Activated CD8-positive, alpha-beta memory T cell treated with anti-CD3 and anti-CD28 coated beads for 24 hours (primary cell): ENCODE measurements at places on chromosomes 2 and 18.

DNA sequence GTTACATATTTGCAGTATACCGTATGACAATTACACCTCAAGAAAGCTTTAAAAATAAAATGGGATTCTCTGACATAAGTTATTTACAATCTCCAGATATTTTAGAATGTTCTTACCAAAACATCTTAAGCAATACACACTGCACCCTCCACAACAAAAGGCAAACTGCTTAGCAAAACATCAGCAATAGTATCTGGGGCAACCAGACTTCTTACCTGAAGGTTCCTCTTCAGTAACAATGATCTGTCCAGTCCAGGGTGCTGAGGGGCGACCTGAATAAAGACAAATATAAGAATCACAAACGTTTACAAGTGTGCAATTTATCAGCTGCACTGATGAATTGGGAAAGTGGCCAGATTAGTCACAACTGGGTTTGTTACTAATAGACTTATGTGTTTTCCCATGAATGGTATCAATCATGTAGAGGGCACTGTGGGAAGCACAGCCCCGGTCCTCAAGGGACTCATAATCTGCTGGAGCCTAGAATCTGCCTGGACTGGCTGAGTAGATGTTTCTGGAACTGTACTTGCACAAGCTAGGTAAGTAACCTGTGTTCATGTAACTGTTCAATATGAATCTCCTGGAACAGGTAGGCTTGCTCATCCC, 70.7 kb downstream of the MYOM1 start:
- no peak for DNase-seq

DNA sequence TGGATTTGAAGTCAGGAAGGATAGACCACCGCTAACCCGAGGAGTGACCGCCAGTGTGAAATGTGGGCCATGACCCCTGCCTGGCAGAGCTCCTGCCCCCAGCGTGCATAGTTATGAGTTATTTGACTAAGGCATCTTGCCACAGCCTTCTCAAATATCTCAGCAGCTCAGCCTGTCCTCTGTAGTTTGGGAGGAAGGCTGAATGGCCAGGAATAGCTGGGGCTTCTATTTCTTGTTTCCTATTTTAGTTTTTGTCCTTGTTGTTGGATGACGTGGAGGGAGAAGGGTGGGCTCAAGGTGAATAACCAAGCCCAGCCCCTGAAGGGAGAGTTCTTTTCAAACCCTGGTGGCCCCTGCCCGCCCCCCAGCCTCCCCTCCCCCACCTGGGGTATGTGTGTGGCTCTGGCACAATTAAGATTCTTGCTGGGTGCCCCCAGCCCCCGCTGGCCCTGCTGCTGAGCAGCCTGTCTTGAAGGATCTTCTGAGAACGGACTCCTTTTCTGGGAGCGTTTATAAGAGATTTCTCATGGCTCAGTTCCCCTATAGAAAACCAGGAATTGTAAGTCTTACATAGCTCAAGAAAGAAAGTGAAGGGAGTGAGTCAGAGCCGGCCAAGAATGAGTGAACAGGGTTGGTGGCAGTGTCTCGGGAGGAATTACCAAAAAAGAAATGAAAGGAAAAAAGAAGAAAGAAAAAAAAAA, 157.4 kb downstream of the GLI2 start:
- DNase-seq = no peak

DNA sequence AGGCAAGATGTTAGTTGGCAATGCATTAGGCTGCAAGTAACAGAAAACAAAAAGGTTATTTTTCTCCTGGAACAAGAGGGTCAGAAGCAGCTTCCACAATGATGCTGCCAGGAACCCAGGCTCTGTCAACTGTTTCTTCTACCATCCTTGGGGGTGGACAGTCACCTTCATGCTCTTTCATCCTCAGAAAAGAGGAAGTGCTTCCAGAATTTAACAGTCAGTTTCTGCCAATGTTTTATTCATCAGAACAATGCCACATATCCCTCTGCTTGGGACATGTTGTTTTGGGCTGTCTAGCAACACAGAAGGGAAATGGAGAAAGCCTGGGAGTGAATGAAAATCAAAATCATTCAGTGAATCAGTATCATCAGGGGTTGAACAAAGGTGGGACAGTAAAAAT, 7.1 kb downstream of the TMEM182 start:
- DNase-seq = no peak

GRCh38 chr2:62195421-62196277, at the start of gene B3GNT2:
Gene B3GNT2 (plus strand): TSS chr2:62196115. CDS start chr2:62222221, 26,106 bp downstream.
- peak; percentile 94 for DNase-seq

- DNase-seq = no peak
Measured at GRCh38 chr18:60331890-60332289, 40.7 kb downstream of the MC4R start.

- DNase-seq = no peak
Measured at GRCh38 chr18:37641573-37641972, 76.0 kb upstream of the CELF4 start.

GRCh38 chr2:42618972-42619371, 50.5 kb downstream of the MTA3 start:
- DNase-seq = no peak

DNA sequence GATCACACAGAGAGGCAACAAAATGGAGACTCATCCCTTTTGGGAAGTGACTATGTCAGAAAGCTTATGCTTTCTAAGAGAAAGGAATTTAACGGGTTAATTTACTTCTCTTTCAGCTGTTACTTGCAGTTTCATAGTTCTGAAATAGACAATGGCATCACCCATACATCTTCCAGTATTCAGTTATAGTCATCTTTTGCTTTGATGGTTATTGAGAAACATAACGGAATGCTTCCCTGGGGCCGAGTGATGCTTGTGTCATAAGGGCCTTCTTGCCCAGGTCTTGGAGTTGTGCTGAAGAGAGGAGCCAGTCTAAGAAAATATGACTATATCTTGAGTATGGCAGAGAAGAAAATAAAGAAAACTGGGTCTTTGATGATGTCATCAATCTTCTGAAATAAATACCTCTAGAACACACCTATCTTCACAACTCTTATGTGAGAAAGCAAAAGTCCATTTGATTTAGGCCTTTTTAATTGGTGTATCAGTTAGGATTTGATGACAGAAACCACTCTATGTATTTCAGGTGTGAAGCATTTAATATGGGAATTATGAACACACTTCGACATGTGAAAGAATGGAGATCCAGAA, 328.2 kb downstream of the LRRTM4 start:
- DNase-seq = no peak

- no peak for DNase-seq
Measured at GRCh38 chr2:50221106-50221505, 810.8 kb downstream of the NRXN1 start.

GRCh38 chr2:150705357-150705756, 217.9 kb upstream of the RND3 start:
- no peak for DNase-seq

- DNase-seq = no peak
Measured at GRCh38 chr2:143144813-143145455, 15.7 kb downstream of the ARHGAP15 start.

DNA sequence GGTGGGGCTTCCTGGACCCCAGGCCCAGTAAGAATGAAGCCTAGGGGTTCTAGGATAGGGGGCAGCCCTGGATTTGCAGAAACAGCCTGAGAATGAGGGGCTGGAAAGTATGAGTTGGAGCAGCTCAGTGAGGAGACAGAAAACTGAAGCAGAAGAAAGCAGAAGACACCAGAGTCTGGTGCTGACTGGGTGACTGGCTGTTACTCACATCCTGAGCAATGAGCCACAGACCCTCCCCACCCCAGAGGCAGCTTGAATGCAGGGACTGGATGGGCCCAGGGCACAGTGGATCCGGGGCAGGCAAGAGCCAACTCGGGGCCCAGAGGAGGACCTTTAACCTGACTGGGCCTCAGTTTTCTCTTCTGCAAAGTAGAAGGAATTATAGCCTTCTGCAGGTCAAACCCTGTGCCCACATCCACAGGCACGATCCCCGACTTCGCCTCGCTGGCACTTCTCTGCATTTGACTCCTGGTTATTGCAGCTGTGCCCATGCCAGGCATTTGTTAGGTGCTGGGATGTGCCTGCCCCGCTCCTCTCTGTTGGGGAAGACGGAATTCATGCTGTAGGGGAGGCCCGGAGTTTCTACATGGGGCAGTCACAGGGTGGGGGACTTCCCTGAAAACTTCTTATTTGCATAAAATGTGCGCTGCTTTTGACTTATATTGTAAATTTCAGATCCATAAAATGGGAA, 8.5 kb downstream of the STEAP3 start:
- DNase-seq = no peak

DNA sequence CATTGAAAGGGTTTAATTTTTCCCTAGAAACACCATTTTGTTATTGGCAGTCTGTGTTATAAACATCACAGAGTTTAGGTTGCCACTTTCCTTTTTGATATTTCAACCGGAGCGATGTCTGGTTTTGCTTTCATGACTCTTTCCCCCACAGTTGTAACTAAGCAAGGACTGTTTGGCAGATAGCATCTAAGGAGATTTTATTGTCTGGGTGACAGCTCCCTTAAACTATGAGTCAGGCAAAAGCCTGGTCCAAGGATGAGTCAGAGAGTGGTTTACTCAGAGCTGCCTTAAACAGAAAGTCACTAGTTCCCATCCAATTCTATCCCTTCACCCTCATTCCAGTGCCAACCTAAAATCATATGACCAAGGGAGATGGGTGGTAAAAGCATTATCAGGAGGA, 341.6 kb upstream of the VWC2L start:
- DNase-seq = no peak

DNA sequence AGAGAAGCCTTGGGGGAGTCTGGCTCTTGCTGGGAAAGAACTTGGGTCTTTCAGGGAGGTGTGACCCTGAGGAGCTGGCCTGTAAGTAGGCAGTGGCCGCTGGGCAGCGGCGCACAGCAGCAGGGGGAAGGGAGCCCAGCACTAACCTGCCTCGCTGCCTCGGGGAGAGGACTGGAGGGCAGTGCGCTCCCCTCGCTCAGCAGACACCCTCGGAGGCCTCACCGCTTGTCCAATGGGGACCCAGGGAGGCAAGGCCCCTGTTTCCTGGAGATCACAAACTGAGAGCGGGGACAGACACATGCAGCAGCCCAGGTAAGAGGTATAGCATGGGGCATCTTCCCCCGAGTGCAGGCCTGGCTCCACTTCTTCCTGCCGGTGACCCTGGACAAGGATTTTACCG, 3.3 kb downstream of the DNMT3A start:
- DNase-seq = no peak
